ENCODE measurements at places on chromosomes 3 and 15. TPM values are rescaled to one million over a fixed set of nuclear protein-coding genes. Genes with fewer than 3 reads are reported as not detected.
A peak's percentile ranks its signal among the peaks of the same experiment; 100 is the strongest.

- DNase-seq: no peak
Observed at GRCh38 chr15:22263738-22264137, 183.4 kb downstream of the OR4M2 start.

DNA sequence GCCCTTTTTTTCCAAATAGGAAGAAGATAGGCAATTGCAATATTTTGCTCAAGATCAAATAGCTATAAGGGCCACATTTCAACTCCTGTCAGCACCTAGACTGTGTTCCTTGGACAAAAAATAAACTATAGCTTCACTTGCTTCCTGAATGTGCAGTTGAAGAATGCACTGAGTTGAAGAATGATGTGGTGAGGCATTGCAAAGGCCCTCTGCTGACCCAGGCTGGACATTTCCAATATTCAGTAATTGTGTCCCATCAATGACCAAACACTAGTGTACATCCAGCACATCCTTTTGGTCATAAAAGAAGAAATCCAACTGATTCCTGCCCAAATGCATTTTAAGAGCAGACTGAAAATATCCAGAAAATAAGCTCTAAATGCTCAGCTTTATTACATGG, 424.8 kb upstream of the TGFBR2 start:
- DNase-seq: no peak

TUSC7 gene
- not detected for total RNA-seq

FRMD4B gene
- total RNA-seq: 2.2 TPM

ZNF620 gene
- 0.80 TPM for total RNA-seq

GRCh38 chr3:54891540-54891897, 36.3 kb downstream of the LRTM1 start:
- peak; percentile 94 for DNase-seq

GRCh38 chr3:137807998-137808397, 43.9 kb downstream of the SOX14 start:
- DNase-seq: no peak

GRCh38 chr3:127823426-127823857, 1.1 kb upstream of the MGLL start:
- no peak for DNase-seq

GRCh38 chr3:153337369-153337768, 175.3 kb downstream of the RAP2B start:
- DNase-seq: no peak

DNA sequence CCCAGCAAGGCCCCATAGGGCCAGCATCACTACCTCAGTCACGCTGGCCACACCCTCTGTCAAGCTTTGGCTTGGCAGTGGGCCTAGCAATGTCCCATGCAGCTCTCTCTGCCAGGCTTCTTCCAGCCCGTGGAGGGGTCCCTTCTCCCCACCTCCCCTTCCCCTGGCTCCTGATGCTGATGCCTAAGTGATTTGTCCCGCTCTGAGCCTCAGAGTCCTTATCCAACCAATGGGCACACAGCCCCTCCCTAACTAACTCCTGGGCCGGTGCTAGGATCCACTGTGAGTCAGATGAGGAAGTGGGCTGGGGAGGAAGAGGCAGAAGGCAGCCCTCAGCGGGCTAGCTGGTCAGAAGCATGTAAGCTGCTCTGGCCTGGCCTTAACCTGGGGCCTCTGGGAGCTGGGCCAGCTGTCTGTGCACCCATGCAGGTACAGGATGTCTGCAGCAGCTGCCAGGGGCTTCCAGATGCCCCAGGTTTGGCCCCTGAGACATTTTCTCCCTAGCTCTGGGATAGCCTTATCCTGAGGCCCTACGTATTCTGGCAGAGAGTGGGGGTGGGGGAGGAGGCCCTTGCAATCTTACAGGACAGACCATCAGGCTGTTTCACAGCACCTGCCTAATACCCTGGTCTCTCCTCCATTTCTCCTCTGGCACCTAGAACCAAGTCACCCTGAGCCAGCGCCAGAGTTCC, 740 bp upstream of the ZBTB47 start:
- no peak for DNase-seq

FAM81A gene
- 0.10 TPM for total RNA-seq
